Thymus (tissue), 14 donors: ENCODE measurements at places on chromosomes 1 and 21.

DNA sequence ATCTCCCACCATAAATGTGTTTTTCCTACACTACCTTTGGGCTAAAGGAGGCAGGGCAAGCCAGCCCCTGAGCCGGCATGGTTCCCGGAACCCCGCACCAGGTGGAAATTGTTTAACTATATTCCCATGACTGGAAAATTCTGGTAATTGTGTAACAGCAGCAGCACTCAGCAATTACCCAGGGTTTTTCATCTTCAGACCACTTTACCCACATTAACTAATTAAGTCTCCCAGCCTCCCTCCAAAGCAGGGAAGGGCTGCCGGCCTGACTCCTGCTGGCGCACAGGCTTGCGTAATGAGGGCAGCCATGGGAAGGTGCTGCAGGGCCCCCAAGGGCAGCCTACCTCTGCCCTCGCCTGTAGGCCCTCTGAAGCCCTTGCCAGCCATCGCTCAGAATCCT, 140.7 kb upstream of the VAMP3 start:
- DNase-seq = no peak

GRCh38 chr1:61332796-61333195, 250.4 kb downstream of the NFIA start:
- DNase-seq = no peak

DNA sequence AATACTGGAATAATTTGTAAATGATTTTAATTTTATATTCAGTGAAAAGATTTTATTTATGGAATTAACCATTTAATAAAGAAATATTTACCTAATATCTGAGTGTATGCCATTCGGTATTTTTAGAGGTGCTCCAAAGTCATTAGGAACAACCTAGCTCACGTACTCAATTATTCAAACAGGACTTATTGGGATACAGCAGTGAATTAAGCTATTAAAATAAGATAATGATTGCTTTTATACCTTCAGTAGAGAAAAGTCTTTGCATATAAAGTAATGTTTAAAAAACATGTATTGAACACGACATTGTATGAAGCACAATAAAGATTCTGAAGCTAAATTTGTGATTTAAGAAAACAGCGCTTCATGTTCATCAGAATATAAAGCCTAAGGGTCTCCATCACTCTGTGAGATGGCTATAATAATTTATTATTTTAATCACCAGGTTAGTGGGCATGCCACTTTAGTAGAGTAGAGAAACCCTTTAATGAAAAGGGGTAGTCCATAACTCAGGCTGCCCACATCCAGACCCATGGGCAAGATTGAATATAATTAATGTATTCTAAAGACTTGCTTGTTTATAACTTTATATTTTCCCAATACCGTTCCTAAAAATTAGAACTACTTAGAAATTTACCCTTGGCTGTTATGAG, 3.2 kb downstream of the CCN1 start:
- DNase-seq = no peak

- no peak for DNase-seq
These were observed 25.6 kb downstream of the EYA3 start for GRCh38 chr1:28062806-28063205.

- DNase-seq = no peak
These were observed 8.4 kb downstream of the SCMH1 start for GRCh38 chr1:41233708-41234107.

- DNase-seq = no peak
These were observed 1.3 kb upstream of the CYB5R1 start for GRCh38 chr1:202968351-202968750.

GRCh38 chr1:5370311-5370710, 621.9 kb downstream of the NPHP4 start:
- no peak for DNase-seq

GRCh38 chr1:161091093-161091492, 1.7 kb upstream of the NECTIN4 start:
- no peak for DNase-seq

DNA sequence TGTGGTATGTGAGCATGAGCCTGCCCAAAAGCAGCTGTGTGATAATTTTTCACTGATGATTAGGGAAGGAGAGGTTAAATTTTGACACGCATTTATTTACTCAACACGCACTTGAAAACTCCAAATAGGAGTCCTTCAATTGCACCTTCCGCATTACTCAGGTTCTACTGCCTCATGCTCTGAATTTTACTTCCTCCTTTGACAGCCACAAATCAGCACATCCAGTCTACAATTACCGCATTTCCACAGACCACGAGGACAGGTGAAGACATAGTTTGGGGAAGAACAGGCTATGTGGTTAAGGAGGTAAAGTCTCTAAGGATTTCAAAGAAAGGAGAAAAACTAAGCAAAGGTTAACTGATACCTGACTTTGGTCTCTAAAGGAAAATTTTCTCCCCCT, 2.6 kb downstream of the CAPN8 start:
- DNase-seq = no peak

DNA sequence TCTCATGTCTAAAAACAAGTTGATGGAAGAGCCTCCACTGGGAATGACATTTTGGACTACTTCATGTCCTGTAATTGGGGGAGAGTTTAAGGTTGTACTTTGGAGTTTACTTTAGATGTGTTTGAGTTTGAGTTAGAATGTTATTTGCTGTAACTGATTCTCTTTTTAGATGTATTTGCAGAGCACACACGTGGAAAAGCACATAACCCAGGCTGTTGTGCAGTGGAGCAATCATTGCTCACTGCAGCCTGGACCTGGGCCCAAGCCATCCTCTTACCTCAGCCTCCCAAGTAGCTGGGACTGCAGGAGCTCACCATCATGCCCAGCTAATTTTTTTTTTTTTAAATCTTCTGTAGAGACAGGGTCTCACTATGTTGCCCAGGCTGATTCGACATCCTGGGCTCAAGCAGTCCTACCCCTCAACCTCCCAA, 36.7 kb upstream of the SH3D21 start:
- DNase-seq = no peak

DNA sequence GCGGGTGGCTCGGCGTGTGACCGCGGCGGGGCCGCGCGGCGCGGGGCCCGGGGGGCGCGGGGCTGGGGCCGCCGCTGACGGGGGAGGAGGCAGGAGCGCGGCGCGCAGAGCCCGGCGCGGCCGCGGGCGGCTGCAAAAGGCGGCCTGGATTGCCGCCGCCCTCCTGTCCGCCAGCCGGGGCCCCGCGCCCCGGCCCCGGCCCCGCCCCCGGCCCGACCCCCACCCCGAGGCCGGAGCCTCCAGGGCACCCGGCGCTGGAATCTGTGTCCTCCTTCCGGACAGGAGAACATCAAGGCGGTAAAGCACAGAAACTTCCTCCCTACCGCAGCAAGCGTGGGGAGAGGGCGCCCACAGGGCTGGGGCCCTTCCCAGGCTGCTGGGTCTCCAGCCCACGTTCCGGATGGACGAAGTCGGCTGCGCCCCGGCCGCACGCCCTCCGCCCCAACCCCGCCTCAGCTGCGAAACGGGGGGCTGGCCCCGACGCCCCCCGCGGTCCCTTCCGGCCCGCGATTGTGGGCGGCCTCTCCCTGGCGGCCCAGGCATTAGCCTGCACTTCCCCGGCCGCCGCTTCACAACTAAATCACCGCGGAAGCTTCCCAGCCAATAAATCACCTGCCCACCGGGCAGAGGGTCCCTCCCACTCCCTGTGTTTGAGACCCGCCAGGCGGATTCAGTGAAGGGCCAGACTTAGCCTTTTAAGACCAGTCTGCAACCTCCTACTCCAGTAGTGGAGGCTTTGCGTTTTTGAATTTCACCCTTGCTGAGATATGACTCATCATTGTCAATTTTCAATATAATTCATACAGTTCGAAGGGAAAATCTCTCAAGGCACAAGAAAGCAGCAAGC, 106.0 kb downstream of the SLC45A1 start:
- peak; percentile 40 for DNase-seq

DNA sequence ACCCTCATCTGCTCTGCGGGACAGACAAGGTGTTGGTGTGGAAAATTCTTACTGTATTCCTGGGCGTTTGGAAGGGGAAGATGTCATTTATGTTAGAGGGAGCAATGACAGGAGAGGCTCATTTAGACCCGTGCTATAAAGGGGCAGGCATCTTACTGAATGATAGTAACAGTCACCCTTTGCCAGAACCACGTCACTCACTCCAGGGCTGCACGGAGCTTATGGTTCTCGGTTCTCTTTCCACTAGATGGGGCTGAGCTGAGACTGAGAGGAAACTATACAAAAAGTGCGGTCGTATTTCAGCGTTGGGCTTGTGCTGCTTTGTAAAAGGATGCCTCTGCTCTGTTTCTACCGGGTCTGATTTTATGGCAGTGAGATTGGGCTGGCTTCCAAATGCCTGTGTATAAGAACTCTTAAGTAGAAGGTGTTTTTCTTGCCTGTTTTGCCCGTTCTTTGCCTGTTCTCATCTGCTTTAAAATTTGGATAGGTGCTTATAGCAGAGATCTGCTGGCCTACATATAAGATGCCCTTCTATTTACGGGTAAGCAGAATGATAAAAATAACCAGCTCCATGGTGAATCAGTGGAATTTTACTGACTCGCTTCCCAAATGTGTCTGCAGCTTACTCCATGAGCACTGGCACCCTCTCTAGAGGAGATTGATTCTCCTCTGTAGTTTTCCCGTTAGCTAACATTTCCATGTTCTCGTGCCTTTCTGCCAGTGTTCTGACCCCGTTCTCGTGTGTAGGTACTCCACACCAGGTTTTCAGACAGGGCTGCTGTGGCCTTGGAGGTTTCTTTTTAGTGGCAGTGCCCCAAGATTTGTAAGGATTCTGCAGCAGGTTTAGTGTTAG, 55.9 kb downstream of the MRPS6 start:
- peak; percentile 64 for DNase-seq

GRCh38 chr1:10682449-10683309, 113.8 kb downstream of the CASZ1 start:
- DNase-seq = no peak

GRCh38 chr1:37561133-37562132, 4.7 kb downstream of the DNALI1 start:
- no peak for DNase-seq

GRCh38 chr21:33022828-33023573, 2.7 kb upstream of the OLIG2 start:
- no peak for DNase-seq

- no peak for DNase-seq
These were observed 19.7 kb downstream of the BCAR3 start for GRCh38 chr1:93661829-93662474.

DNA sequence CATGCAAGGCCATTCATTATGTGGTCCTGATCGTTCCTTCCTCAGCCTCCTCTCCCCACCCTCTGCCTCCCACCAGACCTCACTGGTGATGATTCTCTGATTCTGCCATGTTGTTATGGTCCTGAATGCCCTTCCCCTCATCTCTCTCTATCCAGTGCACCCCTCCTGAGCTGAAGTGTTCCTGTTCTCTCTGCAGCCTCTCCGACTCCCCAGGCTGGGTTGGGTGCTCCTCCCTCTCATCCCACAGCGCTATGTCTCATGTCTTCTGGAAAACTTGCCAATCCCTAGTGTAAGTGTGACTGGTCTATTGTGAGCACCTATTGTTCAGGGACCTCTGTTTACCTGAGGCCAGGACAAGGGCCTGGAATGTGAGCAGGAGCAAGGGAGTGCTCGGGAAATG, 11.1 kb upstream of the PEF1 start:
- no peak for DNase-seq

DNA sequence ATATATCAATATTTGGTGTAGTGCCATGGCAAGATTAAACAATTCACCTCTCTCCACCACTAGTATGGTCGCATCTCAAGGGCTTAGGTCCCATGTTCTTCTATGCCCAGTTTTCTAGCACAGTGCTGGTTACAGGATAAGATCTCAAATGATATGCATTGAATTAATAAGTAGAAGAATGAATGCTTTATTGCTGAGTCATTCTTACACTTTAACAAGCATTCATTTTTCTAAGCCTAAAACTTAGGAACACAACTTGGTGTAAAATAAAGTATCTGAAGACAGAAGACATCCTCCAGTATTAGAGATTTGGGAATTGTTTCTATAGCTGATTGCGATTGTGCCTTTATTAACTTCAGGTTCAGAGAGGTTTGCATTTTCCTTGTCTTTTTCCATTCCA, 85.8 kb downstream of the TBX15 start:
- no peak for DNase-seq

- DNase-seq = no peak
These were observed 34.8 kb downstream of the KPNA6 start for GRCh38 chr1:32142446-32143301.

- DNase-seq = no peak
These were observed 155.3 kb downstream of the ROR1 start for GRCh38 chr1:63929106-63929478.
